ENCODE measurements at places on chromosomes 2 and 18.

- peak; percentile 40 for DNase-seq
Observed at GRCh38 chr2:39435741-39436591, 1.1 kb downstream of the MAP4K3 start.

DNA sequence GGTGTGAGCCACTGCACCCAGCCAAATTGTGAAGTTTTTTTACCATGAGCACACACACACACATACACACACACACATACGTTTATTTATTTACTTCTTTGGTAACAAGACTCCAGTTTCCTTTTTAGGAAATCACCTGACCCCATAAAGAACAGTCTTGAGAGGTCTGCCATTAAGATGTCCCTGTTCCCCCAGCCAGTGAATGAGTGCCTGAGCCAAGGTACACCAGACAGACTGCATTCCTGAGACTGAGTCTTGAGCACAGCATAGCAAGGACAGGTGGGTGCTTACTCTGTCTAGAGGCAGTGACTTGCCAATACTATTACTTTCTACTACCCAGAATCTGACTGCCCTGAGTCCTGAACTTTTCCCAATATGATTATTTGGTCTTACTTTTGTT lies 167.2 kb upstream of the SATB2 start:
- no peak for DNase-seq

DNA sequence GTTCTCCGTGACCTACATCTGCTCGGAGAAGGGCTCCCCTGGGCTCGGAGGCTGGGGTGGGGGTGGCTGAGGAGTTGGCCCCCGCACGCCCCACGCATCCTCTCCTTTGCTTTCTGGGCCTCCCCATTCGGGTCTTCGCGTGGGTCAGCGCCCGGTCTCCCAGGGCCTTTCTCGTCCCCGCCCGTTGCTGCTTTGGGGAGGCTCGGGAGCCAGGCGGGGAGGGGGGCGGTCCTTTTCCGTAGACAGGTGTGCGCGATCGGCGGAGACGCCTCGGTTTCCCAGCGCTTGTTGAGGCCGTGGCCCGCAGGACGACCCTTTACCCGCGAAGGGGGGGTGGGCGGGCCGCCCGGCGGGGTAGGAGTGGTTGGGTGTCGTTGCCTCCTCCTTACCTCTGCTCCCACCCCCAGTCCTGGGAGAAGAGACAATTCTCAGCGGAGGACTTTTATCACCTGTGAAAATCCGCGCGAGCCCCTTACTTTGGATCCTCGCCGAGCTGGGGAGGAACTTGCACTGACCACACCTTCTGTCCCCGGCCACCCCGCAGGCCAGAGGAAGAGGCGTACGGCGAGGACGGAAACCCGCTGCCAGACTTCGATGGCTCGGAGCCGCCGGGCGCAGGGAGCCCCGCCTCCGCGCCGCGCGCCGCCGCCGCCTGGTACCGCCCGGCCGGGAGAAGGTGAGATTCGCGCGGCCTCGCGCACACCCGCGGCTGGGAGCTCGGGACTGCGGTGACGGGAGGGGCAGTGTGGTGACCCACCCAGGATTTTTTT lies 2.6 kb downstream of the ADCYAP1 start:
- no peak for DNase-seq

DNA sequence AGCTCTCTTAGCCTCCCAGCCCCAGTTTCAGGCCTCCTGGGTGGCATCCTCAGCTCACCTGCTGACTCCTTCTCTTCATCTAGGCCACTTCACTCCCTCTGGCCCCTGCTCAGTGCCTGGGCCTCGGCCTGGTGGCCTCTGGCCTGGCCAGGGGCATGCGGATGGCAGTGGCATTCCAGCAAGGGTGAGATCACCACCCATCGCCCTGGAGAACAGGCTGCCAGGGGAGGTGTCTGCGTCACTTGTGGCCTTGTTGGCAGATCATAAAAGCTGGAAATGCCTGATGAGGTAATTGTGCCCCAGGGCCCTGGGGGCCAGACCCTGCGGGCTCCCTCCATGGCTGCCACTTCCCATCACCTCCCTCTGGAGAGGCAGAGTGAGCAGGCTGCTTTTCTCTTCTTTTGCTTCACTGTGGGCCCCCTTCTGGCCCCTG lies 72.5 kb upstream of the SMAD2 start:
- DNase-seq = peak; percentile 41

DNA sequence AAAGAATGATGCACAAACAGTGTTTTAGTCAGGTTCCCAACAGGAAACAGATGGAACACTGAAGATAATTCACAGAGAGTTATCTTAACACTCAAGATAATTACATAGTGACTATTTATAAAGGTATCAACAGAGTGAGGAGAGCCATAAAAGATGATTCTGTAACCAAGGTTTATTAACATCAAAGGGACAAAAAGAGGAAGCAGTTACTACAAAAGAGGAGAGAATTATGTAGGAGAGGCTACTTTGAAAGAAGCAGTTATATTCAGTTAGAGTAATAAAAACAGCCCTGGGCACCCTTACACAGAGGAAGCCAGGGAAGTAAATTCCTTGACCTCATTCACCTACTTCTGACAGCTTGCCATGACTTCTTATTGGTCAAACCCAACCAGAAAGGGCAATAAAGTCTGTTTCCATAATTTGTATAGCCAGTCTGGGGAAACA lies 326.5 kb upstream of the SLC39A10 start:
- no peak for DNase-seq

DNA sequence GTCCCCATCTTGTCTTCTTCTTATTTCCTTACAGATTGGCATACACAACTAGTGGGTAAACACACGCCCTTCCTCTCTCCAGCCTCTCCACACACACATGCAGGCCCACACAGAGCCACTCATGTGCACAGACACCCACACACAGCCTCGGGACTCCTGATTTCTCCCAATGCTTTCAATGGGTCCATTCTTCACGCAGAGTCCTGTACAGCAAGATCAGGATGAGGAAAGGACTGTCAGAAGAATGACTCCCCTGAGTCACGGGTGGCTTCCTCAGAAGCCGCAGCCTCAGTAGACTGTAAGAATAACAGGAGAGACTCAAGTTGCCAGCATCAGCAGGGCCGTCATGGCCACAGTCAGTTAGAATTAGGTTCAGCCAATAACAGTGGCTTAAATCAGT lies 109.1 kb upstream of the GLI2 start:
- DNase-seq = no peak

GRCh38 chr2:204012072-204012653 lies 75.6 kb downstream of the ICOS start:
- peak; percentile 18 for DNase-seq

DNA sequence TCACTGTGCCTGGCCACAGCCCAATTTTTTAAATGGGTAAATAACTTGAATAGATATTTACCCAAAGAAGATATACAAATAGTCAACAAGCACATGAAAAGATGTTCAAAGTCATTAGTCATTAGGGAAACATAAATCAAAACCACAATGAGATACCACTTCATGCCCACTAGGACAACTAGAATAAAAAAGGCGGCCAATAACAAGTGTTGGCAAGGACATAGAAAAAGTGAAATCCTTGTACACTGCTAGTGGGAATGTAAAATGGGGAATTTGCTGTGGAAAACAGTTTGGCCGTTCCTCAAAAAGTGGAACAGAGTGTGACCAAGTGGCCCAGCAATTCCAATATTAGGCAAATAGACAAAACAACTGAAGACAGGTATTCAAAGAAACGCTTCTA lies 270.1 kb downstream of the TFCP2L1 start:
- no peak for DNase-seq

DNA sequence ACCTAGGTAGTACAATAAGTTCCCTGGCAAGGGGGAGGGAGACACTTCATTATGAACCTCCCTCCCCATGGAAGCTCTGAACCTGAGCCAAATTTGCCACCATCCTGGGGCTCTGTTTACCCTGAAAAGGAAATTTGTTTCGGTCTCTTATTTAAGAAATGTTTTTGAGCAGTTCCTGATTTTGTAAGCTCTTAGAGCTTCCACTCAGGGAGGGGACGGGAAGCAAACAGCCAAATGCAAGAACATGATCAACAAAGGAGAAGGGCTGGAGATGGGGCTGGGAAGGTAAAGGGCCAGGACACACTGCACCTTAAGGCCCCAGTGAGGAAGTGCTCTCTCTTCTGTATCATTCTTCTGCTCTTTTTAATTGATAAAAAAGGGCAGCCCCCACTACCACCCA lies 117.9 kb downstream of the NRP2 start:
- no peak for DNase-seq

GRCh38 chr18:26386002-26386401 lies 159.8 kb downstream of the TAF4B start:
- DNase-seq = no peak
